Retinal pigment epithelial cell (primary cell): ENCODE measurements at places on chromosomes 6 and 20.

GRCh38 chr6:54913211-54913610 lies 66.6 kb downstream of the FAM83B start:
- DNase-seq = no peak

DNA sequence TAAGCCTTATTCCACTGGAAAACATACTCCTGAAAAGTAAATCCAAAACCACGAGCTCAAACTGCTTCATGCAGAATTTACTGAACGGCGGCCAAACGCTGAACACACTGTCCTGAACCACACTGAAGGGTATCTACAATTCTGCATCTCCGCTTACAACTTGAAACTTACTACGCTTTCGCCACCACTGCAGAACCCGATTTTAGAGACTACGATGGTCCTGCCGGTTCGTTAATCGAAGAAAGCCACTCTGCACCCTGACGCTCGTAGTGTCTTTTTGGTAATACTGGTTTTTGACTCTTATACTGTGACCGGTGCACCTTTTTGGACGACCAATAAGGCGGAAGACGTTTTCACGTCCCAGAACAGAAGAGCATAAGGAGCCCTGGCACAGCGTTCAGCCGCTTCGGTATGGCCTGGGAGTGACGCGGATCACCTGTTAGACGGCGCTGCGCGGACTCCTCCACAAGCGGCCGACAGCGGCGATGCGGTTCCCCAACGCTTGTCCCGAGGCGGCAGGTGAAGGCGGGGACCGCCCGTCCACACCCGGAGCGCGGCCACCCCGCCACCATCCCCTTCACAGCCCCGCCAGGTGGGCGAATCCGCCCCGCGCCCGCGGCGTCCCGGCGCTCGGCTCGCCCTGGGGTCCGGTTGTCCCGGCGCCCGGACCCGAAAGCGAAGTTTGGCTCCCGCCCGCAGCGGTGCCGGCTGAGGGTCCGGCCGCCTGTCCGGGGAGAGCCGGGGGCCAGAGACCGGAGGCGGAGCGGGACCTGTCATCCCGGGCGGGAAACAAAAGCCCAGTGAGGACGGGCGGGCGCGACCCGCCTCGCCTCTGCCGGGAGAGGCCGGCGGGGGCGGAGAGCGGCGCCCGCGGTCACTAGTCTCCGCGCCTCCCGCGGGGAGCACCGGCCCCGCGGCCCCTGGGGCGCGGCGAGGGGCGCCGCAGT lies 784 bp downstream of the FKBP5 start:
- DNase-seq = no peak

- DNase-seq = no peak
Measured at GRCh38 chr20:24722586-24722985, 226.5 kb upstream of the CST7 start.

DNA sequence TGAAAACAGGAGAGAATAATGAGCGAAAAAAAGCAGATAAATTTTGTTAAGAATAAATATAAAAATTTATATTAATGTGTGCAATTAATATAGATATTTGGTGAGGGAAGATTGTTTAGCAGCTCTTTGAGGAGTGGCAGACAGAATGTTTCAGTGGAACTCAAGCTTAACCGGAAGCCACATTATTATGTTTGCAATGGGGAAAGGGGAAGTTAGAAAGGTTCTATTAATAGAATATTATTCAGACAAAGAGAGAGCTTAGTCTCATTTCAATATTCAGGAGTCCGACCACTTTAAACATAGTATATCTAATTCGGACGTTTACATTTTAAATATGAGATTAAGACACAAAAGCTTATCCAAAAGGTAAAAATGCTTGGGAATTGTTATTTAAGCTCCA lies 81.6 kb upstream of the KHDRBS2 start:
- no peak for DNase-seq

- no peak for DNase-seq
Measured at GRCh38 chr20:38961530-38962043, 557 bp upstream of the DHX35 start.

DNA sequence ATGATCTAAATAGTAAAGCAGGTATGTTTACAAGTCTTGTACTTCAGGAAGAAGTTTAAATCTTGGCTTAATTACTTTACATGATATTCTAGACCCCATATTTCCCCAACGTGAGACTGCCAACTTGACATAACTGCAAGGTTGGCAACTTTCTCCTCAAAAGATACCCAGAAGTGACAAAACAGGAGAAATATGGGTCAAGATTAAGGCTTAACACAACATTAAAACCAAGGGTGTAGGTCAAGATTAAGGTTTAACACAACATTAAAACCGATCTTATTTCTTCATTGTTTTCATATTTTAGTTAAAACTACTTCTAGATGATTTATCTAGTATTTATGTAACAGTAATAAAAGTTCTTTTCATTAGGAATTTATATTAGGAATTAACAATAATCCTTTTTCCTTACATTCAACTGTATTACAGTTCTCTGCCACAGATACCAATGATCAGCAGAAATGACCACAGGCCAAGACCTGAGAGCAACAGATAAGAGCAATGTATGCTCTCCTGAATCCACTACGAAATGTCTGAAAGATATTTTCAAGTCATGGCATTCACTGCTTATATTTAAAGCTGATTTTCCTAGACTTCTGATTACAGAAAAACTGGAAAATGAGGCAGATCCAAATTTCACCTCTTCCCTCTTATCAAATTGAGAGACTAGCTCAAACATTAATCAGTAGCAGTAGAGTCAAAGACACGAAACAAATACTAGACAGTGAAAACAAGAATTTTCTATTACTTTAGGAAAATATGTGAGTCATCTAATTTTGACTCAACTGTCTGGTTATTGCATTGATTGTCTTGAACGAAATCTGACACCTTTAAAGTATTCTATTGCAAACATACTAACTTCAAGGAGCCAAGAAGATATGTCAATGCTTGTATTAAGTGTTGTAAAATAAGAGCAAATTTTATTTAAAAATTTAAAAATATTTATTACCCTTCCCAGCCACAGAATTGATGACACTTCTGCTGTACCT lies 72.3 kb downstream of the RNGTT start:
- DNase-seq = no peak
